ENCODE measurements at places on chromosomes 3 and 15.

DNA sequence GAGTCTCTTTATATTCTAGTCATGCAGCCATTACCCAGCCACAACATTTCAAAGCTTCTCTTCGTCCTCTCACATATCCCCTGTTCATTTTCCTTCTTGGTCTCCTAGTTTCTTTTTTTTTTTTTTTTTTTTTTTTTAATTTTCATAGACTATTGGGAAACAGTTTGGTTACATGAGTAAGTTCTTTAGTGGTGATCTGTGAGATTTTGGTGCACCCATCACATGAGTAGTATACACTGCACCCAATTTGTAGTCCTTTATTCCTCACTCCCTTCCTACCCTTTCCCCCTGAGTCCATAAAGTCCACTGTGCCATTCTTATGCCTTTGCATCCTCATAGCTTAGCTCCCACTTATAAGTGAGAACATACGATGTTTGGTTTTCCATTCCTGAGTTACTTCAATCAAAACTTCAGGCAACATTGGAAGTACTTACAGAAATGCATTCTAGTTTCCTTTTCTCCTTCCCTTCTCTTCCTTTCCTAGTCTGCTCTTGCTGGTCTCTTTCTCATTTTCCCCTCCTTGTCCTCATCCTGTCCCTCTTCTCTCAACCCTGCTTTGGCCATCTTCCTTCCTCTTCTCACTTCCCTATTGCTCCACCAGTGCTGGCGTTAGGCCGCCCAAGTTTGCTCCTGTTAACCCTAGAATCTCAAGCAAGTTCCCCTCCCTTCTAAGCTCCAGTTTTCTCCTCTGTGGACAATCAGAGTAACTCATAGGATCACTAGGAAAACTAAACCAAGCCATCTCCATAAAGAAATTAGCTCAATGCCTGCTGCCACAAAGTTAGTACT, 4.8 kb downstream of the ATP8B4 start:
- DNase-seq: no peak

DNA sequence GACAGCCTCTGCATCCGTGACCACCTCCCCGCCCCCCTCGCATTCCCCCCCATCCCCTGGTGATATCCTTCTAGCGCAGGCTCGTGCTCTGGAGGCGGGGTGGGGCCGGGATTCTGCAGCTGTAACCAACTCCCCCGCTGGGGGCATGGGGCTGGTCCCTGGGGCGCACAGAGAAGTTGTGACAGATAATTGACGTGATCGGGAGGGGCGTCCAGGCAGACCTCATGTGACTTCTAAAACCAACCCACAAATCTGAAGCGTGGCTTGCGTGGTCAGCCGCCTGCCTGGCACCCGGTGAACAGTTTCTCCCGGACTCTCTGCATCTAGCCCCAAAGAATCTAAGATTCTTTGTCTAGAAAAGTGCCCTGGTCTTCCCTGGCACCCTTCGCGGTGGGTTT, 100.6 kb upstream of the IGF1R start:
- DNase-seq: no peak

GRCh38 chr3:189622629-189623028, 8.6 kb upstream of the TP63 start:
- DNase-seq: no peak

DNA sequence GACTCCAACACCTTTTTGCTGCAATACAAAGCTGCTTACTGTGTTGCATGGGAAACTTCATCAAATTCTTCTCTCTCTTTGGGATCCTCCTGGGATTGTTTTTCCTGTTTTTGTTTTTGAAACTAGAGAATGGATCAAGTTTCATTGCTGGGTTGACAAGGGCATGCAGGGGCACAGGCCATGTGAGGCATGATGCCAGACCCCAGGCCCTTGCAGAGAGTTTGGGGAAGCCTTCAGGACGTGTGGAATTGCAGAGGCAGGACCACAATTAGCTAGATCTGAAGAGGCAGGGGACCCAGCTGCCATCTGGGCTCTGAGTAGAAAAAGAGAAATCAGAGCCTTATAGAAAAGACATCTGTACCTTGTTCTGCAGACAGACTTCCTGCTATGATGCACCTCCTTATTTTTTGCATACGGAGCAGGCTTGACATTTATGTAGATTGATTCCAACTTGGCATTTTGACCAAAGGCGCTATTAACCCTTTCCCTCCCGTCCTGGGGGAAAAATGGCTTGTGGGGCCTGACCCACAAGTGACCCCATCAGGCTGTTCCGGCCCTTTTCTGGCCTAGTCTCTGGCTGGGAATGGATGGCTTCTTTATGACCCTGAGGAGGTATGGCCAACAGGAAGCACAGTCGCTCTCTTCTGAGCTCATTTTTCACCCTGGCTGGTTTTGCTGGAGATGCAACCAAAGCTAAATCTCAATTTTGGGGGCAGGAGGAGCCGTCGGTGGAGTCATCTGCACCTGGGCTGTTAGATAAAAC, 44.3 kb upstream of the CHRNB4 start:
- DNase-seq: no peak

GRCh38 chr3:183437061-183437460, 8.6 kb upstream of the MCF2L2 start:
- DNase-seq: no peak
